ENCODE measurements at places on chromosomes 7 and 10. TPM values are rescaled to one million over a fixed set of nuclear protein-coding genes. Genes with fewer than 3 reads are reported as not detected.

The AGBL3 gene
- 0.78 TPM for total RNA-seq

The VSTM2A gene
- total RNA-seq: 1.6 TPM

The MYH16 gene
- total RNA-seq: not detected

The AKR1C2 gene
- total RNA-seq: 18.8 TPM

The OR13A1 gene
- not detected for total RNA-seq

The KLF14 gene
- not detected for total RNA-seq

The CCDC186 gene
- 42.3 TPM for total RNA-seq

The PNLIP gene
- 0.89 TPM for total RNA-seq

The ACHE gene
- 29.2 TPM for total RNA-seq

The TYW1B gene
- 2.2 TPM for total RNA-seq

The CALHM3 gene
- total RNA-seq: not detected
